ENCODE measurements at places on chromosomes 2 and 18.

DNA sequence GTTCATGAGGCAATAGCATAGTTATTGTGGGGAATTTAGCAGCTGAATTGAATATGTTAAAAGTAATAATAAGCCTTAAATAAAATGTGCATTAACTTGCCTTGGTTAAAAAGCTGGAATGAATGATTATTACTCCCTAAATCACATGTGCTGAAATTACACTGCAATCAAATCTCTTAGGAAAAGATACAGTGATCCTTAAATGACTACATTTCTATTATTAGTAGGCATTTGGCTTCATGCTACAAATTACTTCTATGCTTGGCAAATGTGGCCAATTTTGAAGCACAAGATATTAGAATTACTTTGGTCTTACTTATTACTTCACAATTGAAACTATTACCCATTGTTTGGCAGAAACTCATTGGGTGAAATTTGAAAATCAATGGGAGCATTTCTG, 5.4 kb downstream of the RND3 start:
- no peak for DNase-seq

DNA sequence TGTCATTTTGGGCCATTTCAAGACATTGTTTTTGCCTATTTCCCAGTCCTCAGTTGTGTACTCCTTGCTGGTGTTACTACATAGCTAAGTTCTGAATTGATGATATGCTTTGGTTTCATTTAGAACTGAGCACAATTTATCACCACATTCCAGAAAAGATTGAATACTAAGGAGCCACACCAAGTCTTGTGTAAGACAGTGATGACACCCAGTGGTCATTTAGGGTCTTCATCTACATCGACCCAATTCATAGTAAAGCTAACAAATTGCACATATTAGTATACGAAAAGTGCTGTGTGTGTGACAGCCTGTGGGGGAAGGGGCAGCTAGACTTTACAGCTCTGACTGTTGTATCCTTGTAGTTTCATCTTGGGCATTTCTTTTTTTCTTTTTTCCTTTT, 10.9 kb upstream of the DLX2 start:
- no peak for DNase-seq

DNA sequence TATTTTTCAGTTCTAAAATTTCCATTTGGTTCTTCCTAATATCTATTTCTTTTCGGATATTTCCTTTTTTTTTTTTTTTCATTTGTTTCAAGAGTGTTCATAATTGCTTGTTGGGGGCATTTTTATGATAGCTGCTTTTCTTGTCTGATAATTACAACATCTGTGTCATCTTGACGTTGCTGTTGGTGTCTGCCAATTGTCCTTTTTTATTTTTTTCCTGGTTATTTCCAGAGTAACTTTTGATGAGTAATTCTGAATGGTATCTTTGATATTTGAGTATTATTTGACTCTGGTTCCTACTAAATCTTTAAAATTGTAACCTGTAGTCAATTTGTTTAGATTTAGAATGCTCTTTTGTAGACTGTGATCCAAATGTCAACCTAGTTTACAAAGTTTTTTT, 51.3 kb upstream of the CHRNA1 start:
- DNase-seq: no peak

DNA sequence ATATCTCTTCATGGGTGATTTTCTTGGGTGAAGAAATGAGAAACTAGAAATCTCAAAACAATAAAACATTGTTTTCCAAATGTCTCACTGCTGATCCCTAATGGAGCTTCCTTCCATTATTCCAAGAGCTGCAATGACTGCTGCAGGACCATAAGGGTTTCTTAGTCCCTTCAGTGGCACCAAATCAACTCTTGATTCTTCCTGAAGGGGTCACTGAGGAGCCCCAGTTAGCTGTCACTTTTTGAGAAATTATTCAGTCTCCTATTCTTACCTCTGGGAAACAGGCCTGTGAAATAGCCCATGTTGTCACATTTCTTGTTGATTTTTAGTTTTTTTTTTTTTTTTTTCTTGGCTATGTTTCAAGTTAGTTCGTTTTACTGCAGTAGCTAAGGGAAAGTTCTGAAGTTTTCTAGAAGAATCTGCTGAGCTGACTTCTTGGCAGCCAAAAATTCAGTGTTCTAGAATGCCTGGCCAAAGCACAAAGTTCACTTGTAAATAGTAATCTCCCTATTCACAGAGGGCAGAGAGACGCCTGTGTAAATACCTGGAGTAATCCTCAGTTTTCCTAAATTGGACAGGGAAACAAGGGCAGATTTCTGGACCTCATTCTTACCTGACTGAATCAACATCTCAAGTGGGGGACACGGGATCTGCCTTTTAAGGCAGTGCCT, 480.0 kb downstream of the RIT2 start:
- DNase-seq: no peak

DNA sequence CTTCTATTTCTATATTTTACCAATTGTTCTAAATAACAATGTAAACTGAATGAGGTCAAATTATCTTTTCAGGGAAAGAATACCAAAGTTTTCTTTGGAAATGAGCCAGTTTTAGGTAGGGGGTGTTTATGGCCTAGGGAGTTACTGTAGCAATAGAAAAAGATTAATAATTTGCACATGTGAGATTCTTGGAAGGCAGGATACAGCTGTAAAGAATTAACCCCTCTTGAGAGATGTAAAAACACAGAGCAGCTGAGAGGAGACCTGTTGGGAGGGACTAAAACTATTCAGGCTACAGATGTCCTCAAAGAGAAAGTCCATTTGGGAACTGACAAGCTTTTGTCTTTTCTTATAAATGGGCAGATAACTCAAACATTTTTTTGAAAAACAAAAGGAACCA, 182.2 kb downstream of the FIGN start:
- no peak for DNase-seq

DNA sequence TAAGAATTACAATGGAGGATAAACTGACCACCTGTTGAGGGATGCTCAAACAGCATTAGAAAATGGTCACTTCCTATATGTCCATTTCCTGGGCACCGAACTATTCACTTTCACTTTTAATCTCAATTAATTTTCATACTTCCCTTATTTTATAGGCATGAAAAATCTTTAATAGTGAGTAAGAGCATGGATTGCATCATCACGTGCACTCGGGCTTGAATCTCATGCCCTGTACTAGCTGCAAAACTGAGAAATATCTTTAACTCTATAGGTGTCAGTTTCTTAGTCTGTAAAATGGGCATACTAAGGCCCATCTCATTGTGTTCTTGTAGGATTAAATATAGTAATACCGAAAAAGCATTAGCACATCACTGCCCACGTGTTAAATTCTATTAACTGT, 183.9 kb upstream of the FIGN start:
- no peak for DNase-seq

DNA sequence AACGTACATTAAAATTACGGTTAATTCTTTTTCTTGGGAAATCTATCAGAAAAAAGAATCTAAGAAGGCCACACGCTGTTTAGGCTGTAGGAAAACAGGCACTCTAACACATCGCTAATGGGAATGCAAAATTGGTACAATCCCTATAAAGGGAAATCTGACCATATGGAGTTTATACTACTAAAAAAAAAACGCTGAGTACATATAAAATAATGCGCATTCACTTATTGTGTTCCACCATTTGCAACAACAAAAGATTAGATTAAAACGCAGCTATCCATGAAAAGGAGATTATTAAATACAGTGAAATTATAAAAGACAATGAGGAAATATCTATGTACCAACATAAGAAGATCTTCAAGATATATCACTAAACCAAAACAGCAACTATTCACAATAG, 62.8 kb downstream of the SMC6 start:
- DNase-seq: no peak

GRCh38 chr2:234754126-234754525, 197.7 kb upstream of the SH3BP4 start:
- no peak for DNase-seq

- DNase-seq: no peak
These were observed 513.5 kb downstream of the CMPK2 start for GRCh38 chr2:6352247-6352646.

GRCh38 chr2:238924032-238924431, 76.1 kb downstream of the TWIST2 start:
- DNase-seq: no peak

DNA sequence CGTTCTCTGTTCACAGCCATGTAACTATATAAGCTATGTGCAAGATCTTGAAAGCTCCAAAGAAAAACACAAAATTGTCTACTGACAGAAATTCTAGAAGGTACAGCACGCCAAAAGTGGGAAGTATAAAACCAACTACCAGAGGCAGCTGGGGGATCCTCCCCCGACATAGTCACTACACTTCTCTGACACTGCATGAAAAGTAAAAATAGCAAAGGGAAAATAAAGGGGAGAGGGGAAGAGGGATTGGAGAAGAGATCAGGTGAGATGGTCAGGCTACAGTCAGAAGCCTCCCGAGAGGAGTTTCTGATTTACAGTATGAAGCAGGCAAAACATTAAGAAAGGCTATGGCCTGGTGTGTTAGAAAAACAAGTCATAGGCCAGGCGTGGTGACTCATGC, 39.8 kb upstream of the PCBP1 start:
- DNase-seq: no peak

GRCh38 chr2:58484221-58484620, 243.1 kb upstream of the FANCL start:
- no peak for DNase-seq

DNA sequence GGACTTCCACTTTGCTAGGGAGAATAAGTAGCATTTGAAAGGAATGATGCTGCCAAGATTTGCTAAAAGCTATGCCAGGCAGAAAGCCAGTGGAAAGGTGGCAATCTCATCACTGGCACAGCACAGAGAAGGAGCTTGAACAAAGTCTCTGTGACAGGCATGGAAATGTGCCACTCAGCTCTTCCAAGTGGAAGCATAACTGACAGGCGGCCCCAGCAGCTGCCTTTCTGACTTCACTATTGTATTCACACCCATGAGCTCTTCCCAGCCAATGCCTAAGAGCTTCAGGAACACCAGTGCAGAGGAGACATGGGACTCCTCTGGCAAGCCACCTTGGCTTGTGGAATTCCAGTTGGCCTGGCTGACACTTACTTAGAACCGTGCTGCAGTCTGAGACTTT, 134.6 kb upstream of the REG3G start:
- no peak for DNase-seq

DNA sequence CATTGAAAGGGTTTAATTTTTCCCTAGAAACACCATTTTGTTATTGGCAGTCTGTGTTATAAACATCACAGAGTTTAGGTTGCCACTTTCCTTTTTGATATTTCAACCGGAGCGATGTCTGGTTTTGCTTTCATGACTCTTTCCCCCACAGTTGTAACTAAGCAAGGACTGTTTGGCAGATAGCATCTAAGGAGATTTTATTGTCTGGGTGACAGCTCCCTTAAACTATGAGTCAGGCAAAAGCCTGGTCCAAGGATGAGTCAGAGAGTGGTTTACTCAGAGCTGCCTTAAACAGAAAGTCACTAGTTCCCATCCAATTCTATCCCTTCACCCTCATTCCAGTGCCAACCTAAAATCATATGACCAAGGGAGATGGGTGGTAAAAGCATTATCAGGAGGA, 341.6 kb upstream of the VWC2L start:
- no peak for DNase-seq

DNA sequence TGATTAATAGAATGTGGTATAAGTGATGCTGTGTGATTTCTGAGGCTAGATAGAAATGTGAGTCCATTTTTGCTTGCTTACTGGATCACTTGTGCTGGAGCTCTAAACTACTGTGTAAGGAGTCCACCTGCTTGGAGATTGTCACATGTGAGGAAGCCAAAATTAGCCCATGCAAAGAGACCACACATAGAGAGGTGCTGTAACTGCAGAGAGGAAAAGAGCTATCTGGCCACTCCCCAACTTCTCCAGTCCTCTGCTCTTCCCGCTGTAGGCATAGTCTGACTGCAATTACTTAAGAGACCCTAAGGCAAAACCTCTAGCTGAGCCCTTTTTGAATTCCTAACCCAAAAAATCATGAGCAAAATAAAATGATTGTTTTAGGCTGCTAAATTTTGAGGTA, 120.6 kb upstream of the FBXO11 start:
- no peak for DNase-seq

- no peak for DNase-seq
These were observed 32.2 kb downstream of the KIF5C start for GRCh38 chr2:148907085-148907785.

DNA sequence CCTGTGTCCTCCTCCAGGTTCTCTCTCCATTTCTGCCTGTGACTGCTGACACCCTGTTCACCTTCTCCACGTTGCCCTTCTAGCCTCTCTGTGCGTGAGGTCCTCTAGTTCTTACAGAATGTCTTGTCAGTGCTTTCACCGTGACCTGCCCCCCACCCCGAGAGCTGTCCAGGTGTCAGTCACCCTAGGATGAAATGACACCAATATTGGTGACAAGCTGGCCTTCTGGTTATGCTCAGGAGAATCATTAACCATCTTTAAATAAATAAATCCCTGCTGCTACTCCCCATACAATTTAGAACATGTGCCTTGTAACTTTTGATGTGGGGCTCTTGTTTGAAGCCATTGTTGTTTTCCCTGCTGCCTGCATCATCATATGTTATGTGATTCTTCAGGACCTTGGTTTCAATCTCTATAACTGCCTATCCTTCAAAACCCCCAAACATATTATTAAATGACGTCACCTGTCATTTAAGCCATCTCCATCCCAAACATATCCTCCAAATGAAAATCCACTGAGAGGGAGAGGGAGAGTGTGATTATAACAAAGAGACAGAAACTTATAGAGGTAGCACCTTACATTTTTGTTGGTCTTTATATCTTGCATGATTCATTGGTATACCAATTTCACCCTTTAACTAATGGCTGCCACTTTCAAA, 496.3 kb downstream of the PARD3B start:
- DNase-seq: no peak

- DNase-seq: no peak
These were observed at the start of gene CABLES1 for GRCh38 chr18:23134780-23135549. Gene CABLES1, plus strand, starts transcription at chr18:23135485. Its CDS starts 278 bp downstream, at chr18:23135763.

DNA sequence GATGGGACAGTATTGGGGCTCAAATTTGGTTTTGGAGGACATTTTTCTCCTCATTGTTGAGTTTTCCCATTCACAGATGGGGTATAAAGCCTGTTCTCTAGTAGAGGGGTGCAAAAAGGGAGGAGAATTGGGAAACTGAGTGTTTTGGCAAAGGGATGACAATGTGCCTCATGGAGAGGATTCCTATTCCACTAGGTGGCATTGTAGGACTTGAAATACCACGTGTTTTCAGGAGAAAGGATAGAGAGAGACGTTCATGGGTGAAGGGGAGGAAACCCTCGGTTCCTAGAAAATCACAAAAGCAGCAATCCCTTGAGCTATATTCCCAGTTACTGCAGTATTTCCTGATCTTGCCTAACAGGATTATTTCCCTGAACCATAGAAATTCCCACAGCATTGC, 113.7 kb upstream of the SRD5A2 start:
- no peak for DNase-seq

- DNase-seq: no peak
These were observed 118.5 kb upstream of the COL5A2 start for GRCh38 chr2:189298038-189298437.

GRCh38 chr18:47063096-47063495, 27.7 kb upstream of the ELOA2 start:
- DNase-seq: no peak

DNA sequence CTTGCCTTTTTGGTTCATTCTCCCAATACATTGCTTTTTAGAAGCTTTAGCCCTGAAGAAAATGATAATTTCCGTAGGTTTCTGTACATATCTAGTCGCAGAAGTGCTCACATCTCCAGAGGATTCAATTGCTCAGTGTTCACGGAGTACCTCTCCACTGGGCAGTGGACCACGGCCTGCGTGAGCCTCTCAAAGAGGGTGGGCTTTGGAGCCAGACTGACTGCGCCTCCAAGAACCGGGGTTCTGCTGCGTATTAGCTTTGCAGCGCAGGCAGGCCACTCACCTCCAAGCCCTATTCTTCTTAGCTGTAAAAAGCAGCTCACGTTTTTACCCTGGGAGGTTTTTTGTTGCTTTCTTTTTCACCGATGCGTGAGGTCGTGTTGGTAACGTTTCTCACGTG, 35.4 kb downstream of the NTSR2 start:
- no peak for DNase-seq

- no peak for DNase-seq
These were observed 7.1 kb downstream of the ACVR1 start for GRCh38 chr2:157868993-157869392.

Data from stimulated activated CD4-positive, alpha-beta T cell treated with anti-CD3 and anti-CD28 coated beads, Interleukin-2, amount 100 ng/mL, for 24 hours (primary cell).